RKO (cell line): ENCODE measurements at places on chromosomes 6 and 20.

- no peak for DNase-seq
These were observed 209.0 kb downstream of the TFAP2A start for GRCh38 chr6:10205892-10206291.

DNA sequence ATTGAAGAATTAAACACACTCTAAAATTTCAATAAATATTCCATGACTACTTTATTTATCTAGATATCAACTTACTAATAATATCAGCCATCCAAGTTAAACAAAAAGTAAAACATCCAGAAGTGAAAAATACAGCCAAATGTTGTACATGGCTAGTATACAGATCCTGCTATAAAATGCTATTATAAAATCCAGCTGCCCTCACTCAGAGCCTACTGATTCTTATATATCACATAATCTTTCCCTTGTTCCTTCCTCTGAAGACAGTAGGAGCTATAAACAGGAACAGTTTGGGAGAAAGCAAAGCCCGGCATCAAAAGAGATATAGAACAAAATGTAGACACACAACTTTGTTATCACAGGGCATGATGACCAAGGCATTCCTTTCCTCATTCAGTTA, 212.9 kb downstream of the PLCB4 start:
- no peak for DNase-seq

- no peak for DNase-seq
These were observed 194.2 kb downstream of the TBXT start for GRCh38 chr6:165973473-165973872.

DNA sequence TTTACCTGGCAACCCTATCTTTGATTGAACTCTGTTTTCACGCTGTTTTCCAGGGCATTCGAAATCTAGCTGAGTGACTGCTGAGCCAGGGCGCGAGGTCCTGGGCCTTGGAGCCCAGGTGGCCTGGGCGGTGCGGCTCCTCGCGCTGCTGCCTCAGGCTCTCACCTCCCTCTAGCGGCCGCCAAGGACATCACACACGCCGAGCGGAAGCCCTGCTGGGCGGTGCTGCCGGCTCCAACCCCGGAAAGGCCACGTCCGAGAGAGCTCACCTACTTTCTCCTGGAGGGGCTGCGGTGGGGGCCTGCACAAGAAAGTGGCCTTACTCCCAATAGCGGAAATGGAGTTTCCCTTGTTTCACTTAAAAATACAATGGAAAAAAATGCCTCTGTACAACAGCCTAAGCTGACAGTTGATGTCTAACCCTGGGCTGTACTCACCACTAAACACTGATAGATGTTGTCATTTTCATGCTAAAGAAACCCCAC, 77.7 kb downstream of the ELOVL4 start:
- DNase-seq: peak; percentile 89
